ENCODE measurements at places on chromosomes 7 and 10. TPM values are rescaled to one million over a fixed set of nuclear protein-coding genes. Genes with fewer than 3 reads are reported as not detected.

The TBL2 gene
- total RNA-seq, result 25.3 TPM

The ARHGAP22 gene
- not detected for total RNA-seq

The AFAP1L2 gene
- total RNA-seq, result 1.5 TPM

The PSD gene
- total RNA-seq, result 2.0 TPM

The LIPK gene
- total RNA-seq, result not detected

The CTTNBP2 gene
- not detected for total RNA-seq

The GHITM gene
- 104 TPM for total RNA-seq

The NAT16 gene
- not detected for total RNA-seq

The FBXL13 gene
- total RNA-seq, result 0.65 TPM

The MKX gene
- total RNA-seq, result 0.08 TPM

The FANK1 gene
- not detected for total RNA-seq

The PRLHR gene
- total RNA-seq, result not detected

The UPK3B gene
- total RNA-seq, result 1.2 TPM

The H2AZ2 gene
- total RNA-seq, result 341 TPM

The PKD2L1 gene
- total RNA-seq, result 0.23 TPM

The MEST gene
- total RNA-seq, result 1.4 TPM

The KLLN gene
- 0.71 TPM for total RNA-seq

The LRRC4 gene
- not detected for total RNA-seq

The TMEM236 gene
- total RNA-seq, result 0.05 TPM

The MINDY4 gene
- total RNA-seq, result 1.3 TPM

The TUBB8 gene
- total RNA-seq, result not detected

The ANXA8 gene
- total RNA-seq, result 0.24 TPM

The CARD11 gene
- 133 TPM for total RNA-seq

The MTERF1 gene
- total RNA-seq, result 19.1 TPM

The CYP3A7 gene
- not detected for total RNA-seq

The OR2A42 gene
- total RNA-seq, result 0.10 TPM

The ZNF365 gene
- total RNA-seq, result not detected

The GPR15LG gene
- not detected for total RNA-seq

The TMEM176B gene
- total RNA-seq, result not detected

The WEE2 gene
- not detected for total RNA-seq

The SEMA3E gene
- total RNA-seq, result not detected

The IKZF5 gene
- total RNA-seq, result 16.0 TPM

The NUTM2E gene
- total RNA-seq, result 0.20 TPM

The MMRN2 gene
- not detected for total RNA-seq

The AGR2 gene
- not detected for total RNA-seq

The IQCE gene
- total RNA-seq, result 7.5 TPM

The ATE1 gene
- 23.1 TPM for total RNA-seq

The ADIRF gene
- not detected for total RNA-seq

The ANXA11 gene
- total RNA-seq, result 289 TPM

The FAM25G gene
- not detected for total RNA-seq

The EZH2 gene
- 84.4 TPM for total RNA-seq

The MUC3A gene
- total RNA-seq, result not detected

The HMX3 gene
- not detected for total RNA-seq

The STK31 gene
- 0.29 TPM for total RNA-seq

The SPDYE16 gene
- total RNA-seq, result 0.53 TPM

The FAM149B1 gene
- total RNA-seq, result 18.8 TPM

The CWF19L1 gene
- total RNA-seq, result 32.5 TPM

The VAX1 gene
- not detected for total RNA-seq

The NPC1L1 gene
- not detected for total RNA-seq

The CCNY gene
- total RNA-seq, result 77.0 TPM

The TEX36 gene
- total RNA-seq, result not detected

The SHH gene
- not detected for total RNA-seq

The CYP17A1 gene
- total RNA-seq, result not detected

The DNAJC30 gene
- total RNA-seq, result 8.5 TPM

The GIMAP6 gene
- total RNA-seq, result 121 TPM

The SFTPA1 gene
- total RNA-seq, result not detected

The CTAGE4 gene
- total RNA-seq, result 4.5 TPM

The HECW1 gene
- total RNA-seq, result not detected

Data from activated naive CD4-positive, alpha-beta T cell treated with anti-CD3 and anti-CD28 coated beads, Interleukin-2, amount 10 ng/mL, durations not matched to agents 5 hours and 36 hours (primary cell).